BJ (cell line): ENCODE measurements at places on chromosomes 4 and X.
A peak's percentile ranks its signal among the peaks of the same experiment; 100 is the strongest.

DNA sequence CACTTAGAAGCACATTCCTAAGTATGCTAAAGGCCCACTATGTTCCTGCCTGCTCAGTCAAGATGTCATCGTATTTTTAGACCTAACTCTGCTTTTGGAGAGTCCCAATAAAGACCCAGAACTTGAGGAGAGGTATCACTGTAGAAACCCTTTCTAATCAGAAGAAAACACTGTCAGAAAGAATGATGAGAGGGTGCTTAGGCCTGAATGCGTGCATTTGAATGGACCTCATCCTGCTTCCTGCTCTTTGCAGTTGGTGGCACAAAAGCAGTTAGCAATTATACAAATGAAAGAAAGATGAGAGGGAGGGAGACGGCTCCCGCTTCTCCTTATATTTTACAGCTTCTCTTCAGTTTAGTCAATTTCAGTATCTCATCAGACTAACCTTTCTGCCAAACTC, 987.2 kb downstream of the CCSER1 start:
- no peak for DNase-seq

DNA sequence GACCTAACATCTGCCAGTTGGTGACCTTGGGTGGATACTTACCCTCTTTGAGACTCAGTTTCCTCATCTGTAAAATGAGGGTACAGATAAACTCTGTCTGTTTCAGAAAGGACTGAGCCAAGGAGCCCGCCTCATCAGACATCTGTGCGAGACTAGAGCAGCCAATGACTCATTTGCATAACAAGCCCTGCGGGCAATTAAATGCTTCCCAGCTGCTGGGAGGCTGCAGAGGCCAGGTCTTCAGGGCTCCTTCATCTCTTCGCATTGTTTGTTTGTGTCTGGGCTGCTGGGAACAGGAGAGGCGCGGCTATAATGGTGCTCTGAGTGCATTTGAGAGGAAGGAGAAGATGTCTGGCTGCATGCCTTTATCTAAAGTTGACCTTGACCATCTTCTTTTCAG, 85.0 kb downstream of the ADRA2C start:
- DNase-seq = peak; percentile 13

GRCh38 chr4:25896776-25897539, 17.1 kb upstream of the SMIM20 start:
- no peak for DNase-seq

- DNase-seq = no peak
Measured at GRCh38 chrX:129704491-129704890, 34.3 kb upstream of the XPNPEP2 start.

GRCh38 chrX:43808231-43808630, 74.0 kb downstream of the MAOB start:
- no peak for DNase-seq

GRCh38 chrX:139787601-139788000, 79.6 kb upstream of the MCF2 start:
- no peak for DNase-seq

GRCh38 chrX:135522878-135523693, 2.6 kb downstream of the INTS6L start:
- no peak for DNase-seq

GRCh38 chrX:150032742-150033141, 94.5 kb upstream of the EOLA2 start:
- peak; percentile 62 for DNase-seq

DNA sequence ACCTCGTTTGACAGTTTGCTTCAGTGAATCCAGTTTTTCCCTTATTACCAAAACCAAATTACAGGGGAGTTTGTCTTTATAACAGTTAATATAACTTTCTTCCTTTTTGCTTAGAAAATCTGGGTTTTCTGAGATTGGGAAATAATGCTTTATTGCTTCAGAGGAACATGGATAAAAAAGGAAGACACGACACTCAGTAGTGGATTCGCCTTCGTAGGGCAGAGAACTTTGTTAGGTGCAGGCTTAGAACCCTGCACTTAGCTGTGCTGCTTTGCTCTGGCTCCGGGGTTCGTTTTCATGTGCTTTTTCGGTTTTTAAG, 188.2 kb downstream of the SOWAHB start:
- DNase-seq = no peak

GRCh38 chr4:169202145-169202699, 68.5 kb downstream of the SH3RF1 start:
- no peak for DNase-seq

DNA sequence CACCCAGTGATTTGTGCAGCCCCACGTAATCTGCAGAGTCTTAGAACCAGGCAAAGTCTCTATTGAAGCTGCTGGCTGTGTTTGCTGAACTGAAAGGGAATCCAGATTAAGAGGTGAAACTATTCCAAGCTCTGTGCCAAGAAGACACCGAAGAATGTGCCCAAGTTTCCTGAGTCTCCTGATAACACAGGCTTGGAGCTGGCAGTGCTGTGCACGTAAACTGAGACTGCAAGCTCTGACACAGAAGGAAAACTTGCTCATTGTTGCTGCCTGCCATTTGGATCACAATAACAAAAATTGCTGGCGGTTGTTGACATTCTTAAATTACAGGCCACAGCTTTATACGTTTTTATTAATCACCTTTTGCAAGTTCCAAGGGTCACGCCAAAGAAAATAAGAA, 60.2 kb upstream of the VCX3B start:
- no peak for DNase-seq

GRCh38 chr4:121408-122084, 2.8 kb upstream of the ZNF718 start:
- no peak for DNase-seq

- DNase-seq = no peak
Measured at GRCh38 chr4:25790024-25790423, 72.8 kb downstream of the SEL1L3 start.

DNA sequence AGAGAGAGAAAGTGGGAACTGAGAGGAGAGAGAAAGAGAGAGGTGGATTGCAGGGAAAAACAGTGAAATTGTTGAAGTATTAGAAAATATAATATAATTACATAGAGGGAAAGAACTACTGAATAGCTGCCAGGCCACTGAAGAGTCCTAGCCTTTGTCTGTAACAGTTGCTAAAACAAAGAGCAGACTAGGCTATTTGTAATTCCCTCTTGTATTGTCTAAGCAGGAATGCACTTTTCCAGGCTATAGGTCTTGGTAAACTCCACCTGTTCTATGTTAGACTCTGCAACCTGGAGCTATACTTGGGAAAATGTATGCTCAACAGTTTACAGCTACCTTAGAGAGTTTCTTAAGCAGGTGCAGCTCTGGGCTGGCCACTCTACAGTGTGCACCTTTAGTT, 1063.3 kb downstream of the ADGRL3 start:
- no peak for DNase-seq
